ENCODE measurements at places on chromosomes 11 and 22. TPM values are rescaled to one million over a fixed set of nuclear protein-coding genes. Genes with fewer than 3 reads are reported as not detected.

The PAX6 gene
- total RNA-seq, result not detected

The APOBEC3H gene
- 23.6 TPM for total RNA-seq

The ASCL2 gene
- total RNA-seq, result 1.5 TPM

The CCDC15 gene
- total RNA-seq, result 6.4 TPM

The OR5AP2 gene
- not detected for total RNA-seq

The KDM4E gene
- total RNA-seq, result not detected

The NEFH gene
- 4.4 TPM for total RNA-seq

The PKNOX2 gene
- total RNA-seq, result not detected

The GGT1 gene
- total RNA-seq, result 39.5 TPM

The FGF3 gene
- not detected for total RNA-seq

The C11orf91 gene
- not detected for total RNA-seq

The BUD13 gene
- 30.3 TPM for total RNA-seq

The SLC22A8 gene
- not detected for total RNA-seq

The LRRC55 gene
- not detected for total RNA-seq

The C11orf65 gene
- total RNA-seq, result 1.0 TPM

The SHANK3 gene
- 0.07 TPM for total RNA-seq

The HOATZ gene
- not detected for total RNA-seq

Measured in activated CD4-positive, alpha-beta memory T cell treated with anti-CD3 and anti-CD28 coated beads for 36 hours (primary cell).